Astrocyte (in vitro differentiated cells and primary cell): ENCODE measurements at places on chromosomes 5 and 9. TPM values are rescaled to one million over a fixed set of nuclear protein-coding genes. Genes with fewer than 3 reads are reported as not detected.

GRCh38 chr9:7081065-7081600 lies 323.4 kb downstream of the KDM4C start:
- H3K27ac ChIP-seq, result no peak overlapping the region
- H3K27me3 ChIP-seq, result no peaks in the 10 kb centered on the region
- H3K4me1 ChIP-seq, result no peaks in the 10 kb centered on the region
- no peak for DNase-seq
- no peaks in the 10 kb centered on the region for H3K36me3 ChIP-seq
- no peak overlapping the region for H3K4me3 ChIP-seq

DNA sequence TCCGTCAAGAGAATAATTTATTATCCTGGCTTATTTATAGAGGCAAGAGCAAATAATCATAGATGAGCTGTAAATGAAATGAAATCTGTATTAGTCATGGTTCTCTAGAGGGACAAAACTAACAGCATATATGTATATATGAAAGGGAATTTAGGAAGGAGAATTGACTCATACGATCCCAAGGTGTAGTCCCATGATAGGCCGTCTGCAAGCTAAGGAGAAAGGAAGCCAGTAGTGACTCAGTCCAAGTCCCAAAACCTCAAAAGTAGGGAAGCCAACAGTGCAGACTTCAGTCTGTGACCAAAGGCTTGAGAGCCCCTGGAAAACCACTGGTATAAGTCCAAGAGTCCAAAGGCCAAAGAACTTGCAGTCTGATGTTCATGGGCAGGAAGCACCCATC lies 515.9 kb upstream of the CYLC2 start:
- no peaks in the 10 kb centered on the region for H3K36me3 ChIP-seq
- no peaks in the 10 kb centered on the region for H3K4me1 ChIP-seq
- H3K27me3 ChIP-seq, result no peaks in the 10 kb centered on the region
- DNase-seq, result no peak

The SLC9A3 gene
- total RNA-seq, result 1.0 and 1.1 TPM in 2 replicates

GRCh38 chr9:114688909-114689610 lies 7.1 kb upstream of the TEX48 start:
- no peaks in the 10 kb centered on the region for H3K36me3 ChIP-seq
- H3K4me1 ChIP-seq, result peaks cover 24% of the 10 kb centered on the region
- no peaks in the 10 kb centered on the region for H3K27me3 ChIP-seq
- no peak for DNase-seq

DNA sequence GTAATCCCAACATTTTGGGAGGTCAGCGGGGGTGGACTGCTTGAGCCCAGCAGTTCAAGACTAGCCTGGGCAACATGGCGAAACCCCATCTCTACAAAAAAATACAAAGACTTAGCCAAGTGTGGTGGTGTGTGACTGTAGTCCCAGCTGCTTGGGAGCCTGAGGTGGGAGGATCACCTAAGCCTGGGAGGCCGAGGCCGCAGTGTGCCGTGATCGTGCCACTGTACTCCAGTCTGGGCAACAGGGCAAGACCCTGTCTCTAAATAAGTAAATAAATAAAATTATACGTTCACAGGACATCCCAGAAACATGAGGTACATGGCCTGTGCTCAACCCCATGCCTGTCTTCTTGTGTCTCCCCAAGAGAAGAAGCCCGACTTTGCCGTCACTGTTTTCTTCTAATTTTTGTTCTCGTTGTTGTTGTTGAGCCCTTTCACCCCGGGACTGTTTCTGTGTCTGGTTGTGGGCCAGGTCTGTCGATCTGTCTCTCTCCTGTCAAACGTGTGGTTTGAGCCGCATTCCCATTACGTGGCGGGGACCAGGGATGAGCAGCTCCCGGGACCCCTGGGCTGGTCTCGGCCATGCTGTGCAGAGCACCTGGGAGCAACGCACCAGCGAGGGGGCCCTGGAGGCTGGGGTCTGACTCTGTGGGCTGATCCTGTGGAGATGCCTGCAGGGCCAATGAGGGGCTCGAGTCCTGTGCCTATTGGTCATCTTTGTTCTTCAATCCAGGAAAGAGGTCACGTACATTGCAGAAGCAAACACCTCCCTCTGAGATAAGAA lies 32.2 kb downstream of the NACC2 start:
- H3K27me3 ChIP-seq, result no peaks in the 10 kb centered on the region
- H3K36me3 ChIP-seq, result no peaks in the 10 kb centered on the region
- no peak overlapping the region for H3K4me3 ChIP-seq

GRCh38 chr5:122362361-122362760 lies 50.3 kb downstream of the SNCAIP start:
- H3K4me3 ChIP-seq, result no peak overlapping the region
- H3K4me1 ChIP-seq, result no peaks in the 10 kb centered on the region
- H3K27me3 ChIP-seq, result no peaks in the 10 kb centered on the region
- DNase-seq, result peak; percentile 90

DNA sequence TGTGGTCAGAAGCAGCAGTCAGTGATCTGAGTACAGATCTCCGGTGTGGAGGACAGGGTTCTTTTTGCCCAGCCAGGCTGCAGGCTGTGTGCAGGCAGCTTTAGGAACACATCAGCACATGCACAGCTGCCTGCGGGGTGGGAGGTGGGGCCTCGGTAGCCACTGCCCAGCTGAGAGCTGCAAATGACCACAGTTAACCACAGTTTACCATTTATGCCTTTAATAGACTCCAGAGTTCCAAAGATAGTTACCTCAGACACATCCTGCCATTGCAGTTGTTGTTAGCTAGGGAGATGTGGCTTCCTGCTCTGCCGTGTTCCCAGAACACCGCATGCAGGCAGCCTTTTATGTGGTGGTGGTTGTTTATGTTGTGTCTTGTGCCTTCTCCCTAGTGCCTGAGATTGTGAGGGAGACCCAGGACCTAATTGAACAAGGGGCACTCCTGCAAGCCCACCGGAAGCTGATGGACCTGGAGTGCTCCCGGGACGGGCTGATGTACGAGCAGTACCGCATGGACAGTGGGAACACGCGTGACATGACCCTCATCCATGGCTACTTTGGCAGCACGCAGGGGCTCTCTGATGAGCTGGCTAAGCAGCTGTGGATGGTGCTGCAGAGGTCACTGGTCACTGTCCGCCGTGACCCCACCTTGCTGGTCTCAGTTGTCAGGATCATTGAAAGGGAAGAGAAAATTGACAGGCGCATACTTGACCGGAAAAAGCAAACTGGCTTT lies 10.2 kb downstream of the EXOC3 start:
- no peak overlapping the region for H3K27ac ChIP-seq
- no peak overlapping the region for H3K4me3 ChIP-seq
- no peak for DNase-seq
- H3K36me3 ChIP-seq, result peaks cover 40% of the 10 kb centered on the region

The IFNA2 gene
- not detected in 2 replicates for total RNA-seq

- DNase-seq, result no peak
- no peaks in the 10 kb centered on the region for H3K4me1 ChIP-seq
- no peak overlapping the region for H3K27ac ChIP-seq
- H3K4me3 ChIP-seq, result no peak overlapping the region
- H3K36me3 ChIP-seq, result no peaks in the 10 kb centered on the region
These were observed 16.4 kb upstream of the SMIM15 start for GRCh38 chr5:61178702-61179101.

- H3K36me3 ChIP-seq, result peaks cover 50% of the 10 kb centered on the region
- no peak overlapping the region for H3K4me3 ChIP-seq
- H3K4me1 ChIP-seq, result peaks cover 42% of the 10 kb centered on the region
- peak; percentile 63 for DNase-seq
These were observed 98.2 kb downstream of the DPYSL3 start for GRCh38 chr5:147411359-147412319.

- H3K36me3 ChIP-seq, result no peaks in the 10 kb centered on the region
- H3K4me3 ChIP-seq, result no peak overlapping the region
- no peak for DNase-seq
- no peaks in the 10 kb centered on the region for H3K4me1 ChIP-seq
- no peaks in the 10 kb centered on the region for H3K27me3 ChIP-seq
These were observed 17.4 kb upstream of the FAM120A start for GRCh38 chr9:93434056-93434455.

- no peak overlapping the region for H3K27ac ChIP-seq
- no peaks in the 10 kb centered on the region for H3K27me3 ChIP-seq
- no peaks in the 10 kb centered on the region for H3K36me3 ChIP-seq
- peak; percentile 43 for DNase-seq
- no peaks in the 10 kb centered on the region for H3K4me1 ChIP-seq
These were observed 47.0 kb upstream of the F2RL1 start for GRCh38 chr5:76771705-76772405.

DNA sequence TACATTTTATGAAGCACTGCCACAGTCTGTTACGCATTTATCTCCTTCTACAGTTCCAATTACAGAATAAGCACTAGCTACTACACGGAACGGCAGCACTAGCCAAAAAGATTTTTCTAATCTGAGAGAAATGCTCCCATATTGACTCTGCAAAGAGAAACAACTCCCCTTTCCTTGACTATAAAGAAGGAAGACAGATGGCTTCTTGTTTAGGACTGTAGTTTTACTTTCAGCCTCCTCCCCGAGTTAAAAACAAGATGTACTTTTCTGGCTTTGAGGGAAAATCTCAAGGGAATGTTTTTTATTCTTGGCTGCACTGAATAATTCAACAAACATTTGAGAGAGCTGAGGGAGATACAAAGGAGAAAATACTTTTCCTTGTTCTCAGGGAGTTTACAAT lies 1.9 kb upstream of the SLC44A1 start:
- no peaks in the 10 kb centered on the region for H3K36me3 ChIP-seq
- H3K4me1 ChIP-seq, result peaks cover 16% of the 10 kb centered on the region
- no peak overlapping the region for H3K27ac ChIP-seq
- DNase-seq, result no peak
- H3K4me3 ChIP-seq, result no peak overlapping the region

GRCh38 chr5:135214897-135215616 lies 181.0 kb upstream of the PITX1 start:
- no peak overlapping the region for H3K4me3 ChIP-seq
- H3K36me3 ChIP-seq, result no peaks in the 10 kb centered on the region
- peaks cover 10% of the 10 kb centered on the region for H3K4me1 ChIP-seq
- H3K27ac ChIP-seq, result no peak overlapping the region
- no peak for DNase-seq

DNA sequence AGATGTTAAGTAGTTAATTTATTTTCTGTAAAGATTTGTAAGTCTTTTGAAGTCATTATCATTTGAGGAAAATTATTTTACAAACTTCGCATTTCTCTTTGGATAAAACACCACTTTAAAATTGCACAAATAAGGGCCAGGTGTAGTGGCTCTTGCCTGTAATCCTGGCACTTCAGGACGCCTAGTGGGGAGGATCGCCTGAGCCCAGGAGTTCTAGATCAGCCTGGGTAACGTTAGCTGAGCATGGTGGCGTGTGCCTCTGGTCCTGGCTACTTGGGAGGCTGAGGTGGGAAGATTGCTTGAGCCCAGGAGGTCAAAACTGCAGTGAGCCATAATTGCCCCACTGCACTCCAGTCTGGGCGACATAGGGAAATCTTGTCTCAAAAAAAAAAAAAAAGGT lies 185.5 kb downstream of the KDM4C start:
- H3K27me3 ChIP-seq, result no peaks in the 10 kb centered on the region
- H3K4me3 ChIP-seq, result no peak overlapping the region
- H3K36me3 ChIP-seq, result no peaks in the 10 kb centered on the region
- no peak for DNase-seq

The FBP2 gene
- not detected in 2 replicates for total RNA-seq

DNA sequence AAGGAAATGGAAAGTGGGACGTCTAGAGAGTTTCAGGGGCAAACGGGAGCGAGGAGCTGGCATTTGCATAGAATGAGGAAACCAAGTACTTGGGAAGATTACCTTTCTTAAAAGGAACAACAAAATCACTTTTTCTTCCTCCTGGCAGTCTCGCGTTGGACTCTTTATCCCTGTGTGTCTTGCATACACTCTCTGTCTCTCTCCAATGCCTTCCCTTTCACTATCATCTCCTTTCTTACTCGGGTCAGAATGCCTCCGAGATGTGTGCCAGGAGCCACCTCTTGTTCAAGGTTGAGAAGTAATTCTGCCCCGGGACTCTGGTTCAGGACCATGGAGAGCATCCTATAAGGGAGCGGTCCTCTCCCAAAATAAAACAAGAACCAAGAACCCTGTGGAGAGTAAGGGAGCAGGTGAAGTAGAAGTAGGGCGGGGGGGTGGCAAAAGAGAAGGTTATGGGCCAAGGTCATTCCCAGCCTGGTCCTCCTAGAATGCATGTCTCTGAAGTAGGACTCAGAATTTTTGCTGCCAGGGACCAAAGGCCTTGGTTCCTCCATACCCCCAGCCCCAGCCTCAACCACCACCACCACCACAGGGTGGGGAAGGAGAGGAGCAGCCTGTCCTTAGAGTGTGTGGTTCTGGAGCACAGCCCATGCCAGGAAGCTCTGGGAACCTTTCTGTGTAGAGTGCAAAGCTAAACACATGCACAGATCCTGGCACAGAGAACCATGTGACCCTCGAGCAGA lies 72.1 kb upstream of the ARAP3 start:
- peaks cover 58% of the 10 kb centered on the region for H3K27me3 ChIP-seq
- DNase-seq, result no peak
- H3K4me1 ChIP-seq, result no peaks in the 10 kb centered on the region
- no peak overlapping the region for H3K4me3 ChIP-seq
- no peak overlapping the region for H3K27ac ChIP-seq

The NR3C1 gene
- total RNA-seq, result 35.4 and 36.1 TPM in 2 replicates

GRCh38 chr5:137954131-137954879 lies 65.0 kb downstream of the PKD2L2 start:
- peaks cover 13% of the 10 kb centered on the region for H3K36me3 ChIP-seq
- H3K27me3 ChIP-seq, result no peaks in the 10 kb centered on the region
- peak; percentile 90 for DNase-seq
- no peak overlapping the region for H3K4me3 ChIP-seq

DNA sequence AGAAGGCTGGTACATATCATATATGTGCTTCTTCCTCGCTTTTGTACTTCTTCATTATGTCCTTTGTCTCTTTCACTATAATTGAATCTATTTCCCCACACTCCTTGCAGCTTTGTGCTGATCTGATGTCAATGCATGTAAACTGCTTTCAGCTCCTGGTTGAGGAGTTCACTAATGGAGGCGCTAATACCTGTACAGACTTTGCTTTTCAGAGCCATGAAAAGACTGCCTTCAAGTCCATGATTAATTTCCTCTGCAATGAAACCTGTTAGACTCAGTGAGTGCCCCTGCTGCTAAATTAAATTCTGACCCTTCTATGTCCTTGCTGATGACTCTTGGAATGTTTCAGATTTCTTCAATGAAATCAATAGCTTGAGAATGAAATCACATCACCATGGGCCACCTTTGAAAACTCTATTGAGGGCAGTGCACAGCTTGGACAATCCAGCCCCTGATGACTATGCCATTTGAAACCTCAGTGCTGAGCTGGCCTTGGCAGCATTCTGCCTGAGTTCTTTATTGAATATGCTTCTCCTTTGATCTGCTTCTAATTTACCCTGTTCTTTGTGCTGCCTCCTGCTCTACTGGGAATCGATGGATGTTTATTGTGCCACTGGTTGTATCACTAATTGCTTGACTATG lies 358.2 kb upstream of the DMAC1 start:
- no peak for DNase-seq
- H3K4me1 ChIP-seq, result no peaks in the 10 kb centered on the region
- no peaks in the 10 kb centered on the region for H3K36me3 ChIP-seq

The RUSC2 gene
- total RNA-seq, result 63.8 and 67.4 TPM in 2 replicates

The ANKRD34B gene
- total RNA-seq, result 0.10 and 0.20 TPM in 2 replicates

The CCDC192 gene
- total RNA-seq, result not detected in 2 replicates
